ENCODE measurements at places on chromosomes 7 and 10.

DNA sequence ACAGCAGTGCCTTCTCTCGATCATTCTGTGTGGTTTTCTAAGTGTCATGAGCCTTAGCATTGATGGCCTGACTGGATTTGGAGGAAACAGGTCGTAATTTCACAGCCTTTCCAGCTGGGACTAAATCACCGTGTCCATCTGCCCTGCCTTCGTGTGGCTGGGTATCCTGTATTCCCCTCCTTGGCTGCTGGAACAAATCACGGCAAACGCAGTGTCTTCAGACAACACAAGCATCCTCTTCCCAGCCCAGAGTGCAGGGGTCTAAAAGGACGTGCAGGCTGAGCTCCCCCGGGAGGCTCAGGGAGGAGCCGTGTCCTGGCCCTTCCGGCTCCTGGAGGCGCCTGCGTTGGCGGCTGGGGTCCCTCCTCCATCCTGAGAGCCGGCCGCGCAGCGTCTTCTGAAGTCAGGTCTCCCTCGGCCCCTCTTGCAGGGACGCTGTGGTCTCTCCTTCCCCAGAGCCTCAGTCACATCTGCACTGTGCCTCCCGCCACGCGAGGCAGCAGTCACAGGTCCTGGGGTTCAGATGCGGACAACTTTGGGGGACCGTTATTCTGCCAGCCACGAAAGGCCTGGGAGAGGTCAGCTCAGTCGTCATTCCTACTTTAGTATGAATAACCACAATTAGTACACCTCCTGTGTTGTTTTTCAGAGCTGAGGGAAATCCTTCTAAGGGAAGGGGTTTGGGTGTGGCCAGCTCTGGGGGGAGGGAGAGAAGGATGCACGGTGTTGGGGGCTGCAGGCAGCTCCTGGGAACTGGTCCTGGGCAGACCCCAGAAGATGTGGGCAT lies 41.1 kb downstream of the FAM20C start:
- DNase-seq, result no peak

DNA sequence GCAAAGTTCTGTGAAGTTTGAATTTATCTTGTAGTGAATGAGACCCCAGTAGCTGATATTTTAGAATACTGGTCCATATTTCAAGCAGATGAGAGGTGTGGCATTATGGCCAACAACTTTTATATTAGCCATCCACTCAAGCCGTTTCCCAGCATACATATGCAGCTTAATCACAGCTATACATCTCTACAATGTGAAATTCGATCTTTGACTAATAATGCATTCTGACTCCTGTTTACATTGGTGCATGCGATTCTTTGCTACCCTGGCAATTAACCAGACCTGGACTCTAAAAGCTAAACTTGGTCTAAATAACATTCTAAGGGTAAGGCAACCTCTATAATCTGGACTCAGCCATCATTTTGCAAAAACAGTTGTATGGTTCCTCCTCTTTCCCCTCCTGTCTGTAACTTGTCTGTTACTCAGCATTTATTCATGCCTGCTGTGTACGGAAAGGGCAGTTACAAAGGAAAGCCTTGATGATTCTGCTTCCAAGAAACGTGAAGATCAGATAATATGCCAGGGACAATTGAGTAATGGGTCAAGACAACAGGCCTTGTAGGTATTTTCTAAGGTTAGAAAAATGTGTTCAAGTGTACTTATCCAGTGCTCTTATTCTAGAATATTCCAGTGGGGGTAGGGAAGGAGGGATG lies 50.6 kb downstream of the PNLIPRP2 start:
- DNase-seq, result no peak

GRCh38 chr10:124345521-124345920 lies 73.2 kb downstream of the OAT start:
- no peak for DNase-seq

- DNase-seq, result no peak
Observed at GRCh38 chr10:42422911-42423310, 215.5 kb downstream of the ZNF33B start.

GRCh38 chr7:40541336-40541735 lies 406.5 kb downstream of the SUGCT start:
- no peak for DNase-seq

DNA sequence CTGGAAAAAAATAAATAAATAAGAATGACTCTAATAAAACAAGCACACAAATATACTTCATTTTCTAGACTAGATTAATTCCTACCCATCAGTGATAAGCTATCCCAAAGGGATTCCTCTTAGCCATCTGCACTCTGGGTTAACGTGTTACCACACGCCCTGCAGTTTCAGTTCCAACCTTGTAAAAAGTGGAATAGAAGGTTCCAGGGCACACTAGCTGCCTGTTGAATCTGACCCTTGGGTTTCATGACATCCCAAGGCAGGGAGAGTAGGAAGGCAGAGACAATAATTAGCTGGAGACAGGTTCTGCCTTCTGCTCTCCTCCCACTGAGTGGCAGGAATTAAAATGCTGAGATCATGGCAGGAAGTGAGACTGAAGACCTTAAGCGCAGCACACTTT lies 33.5 kb downstream of the SLC37A3 start:
- no peak for DNase-seq

GRCh38 chr10:23158370-23158769 lies 33.7 kb upstream of the PTF1A start:
- DNase-seq, result peak; percentile 8

DNA sequence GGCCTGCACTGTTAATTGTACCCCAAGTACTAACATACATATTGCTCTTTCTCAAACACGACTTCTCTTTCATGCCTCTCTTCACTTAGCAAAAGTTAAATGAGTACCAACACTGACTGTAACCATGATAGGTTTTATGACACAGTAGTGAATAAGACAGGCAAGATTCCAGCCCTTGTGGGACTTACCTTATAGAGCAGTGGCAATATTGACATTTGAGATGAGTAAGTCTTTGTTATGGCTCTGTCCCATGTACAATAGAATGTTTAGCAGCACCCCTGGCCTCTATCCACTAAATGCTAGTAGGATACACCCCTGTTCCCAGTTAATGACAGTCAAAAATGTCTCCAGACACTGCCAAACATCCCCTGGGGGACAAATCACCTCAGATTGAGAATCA lies 11.9 kb upstream of the COL1A2 start:
- DNase-seq, result no peak

DNA sequence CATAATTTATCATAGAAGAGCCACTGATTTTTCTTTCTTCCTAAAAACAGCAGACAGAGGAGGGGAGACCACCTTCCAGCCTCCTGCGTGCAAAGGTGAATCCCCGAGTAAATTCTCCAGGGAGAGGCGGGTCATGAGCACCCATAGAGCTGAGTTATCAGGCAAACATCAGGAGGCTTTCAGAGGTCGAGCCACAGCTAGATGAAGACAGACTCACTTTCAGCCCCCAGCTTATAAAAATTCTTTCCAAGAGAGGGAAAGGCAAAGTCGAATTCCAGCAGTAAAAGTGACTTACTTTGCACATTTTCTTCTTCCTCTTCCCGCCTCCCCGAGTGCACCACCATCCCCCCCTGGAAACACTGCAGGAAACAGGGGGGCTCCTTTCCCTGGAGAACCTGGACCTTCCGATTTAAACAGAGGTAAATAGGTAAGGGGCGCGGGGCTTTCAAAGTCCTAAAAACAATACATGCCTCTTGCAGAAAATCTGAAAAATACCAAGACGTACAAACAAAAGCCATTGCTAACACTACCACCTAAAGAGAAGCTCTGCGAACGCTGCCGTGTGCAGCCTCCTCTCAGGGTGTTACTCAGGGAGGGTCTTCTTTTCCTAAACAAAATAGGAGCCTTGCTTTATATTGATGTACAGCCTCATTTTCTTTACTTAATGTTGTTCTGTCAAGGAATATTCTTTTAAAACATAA lies 163.8 kb downstream of the SVIL start:
- no peak for DNase-seq

- no peak for DNase-seq
Observed at GRCh38 chr7:100649826-100650565, 6.3 kb downstream of the ACTL6B start.

GRCh38 chr7:133275008-133275407 lies 22.1 kb downstream of the EXOC4 start:
- DNase-seq, result no peak

DNA sequence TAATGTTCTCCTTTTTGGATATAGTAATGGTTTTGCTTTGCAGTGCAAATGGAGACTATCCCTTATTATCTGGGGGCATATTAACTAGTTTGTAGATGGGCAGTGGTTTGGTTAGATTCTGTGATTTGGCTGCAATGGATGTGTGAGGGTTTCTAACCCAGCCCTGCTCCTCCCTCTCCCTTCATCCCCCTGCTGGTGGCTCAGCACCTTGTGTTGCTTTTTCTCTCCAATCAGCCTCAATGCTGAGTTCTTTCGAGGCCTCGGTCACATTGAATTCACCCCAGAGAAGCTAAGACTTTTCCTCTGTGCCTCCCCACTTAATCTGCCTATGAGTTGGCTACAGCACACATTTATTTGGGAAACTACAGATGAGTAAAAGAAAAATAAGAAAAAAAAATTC lies 120.0 kb downstream of the MALRD1 start:
- no peak for DNase-seq

DNA sequence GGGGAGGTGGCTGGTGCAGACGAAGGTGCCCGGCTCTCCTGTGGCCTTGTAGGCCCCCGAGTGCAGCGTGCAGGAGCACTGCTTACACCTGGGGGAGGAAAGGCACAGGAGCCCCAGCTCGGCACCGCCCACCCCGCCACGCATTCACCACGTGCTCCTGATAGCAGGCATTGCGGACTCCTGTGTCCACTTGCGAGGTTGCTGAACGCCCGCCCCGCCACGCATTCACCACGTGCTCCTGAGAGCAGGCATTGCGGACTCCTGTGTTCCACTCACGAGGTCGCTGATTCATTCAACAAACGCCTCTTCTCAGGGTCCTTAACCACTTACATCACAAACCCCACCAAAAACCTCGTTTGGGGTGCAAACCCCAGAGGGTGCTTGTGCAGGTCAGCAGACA lies 13.9 kb downstream of the MICALL2 start:
- no peak for DNase-seq

DNA sequence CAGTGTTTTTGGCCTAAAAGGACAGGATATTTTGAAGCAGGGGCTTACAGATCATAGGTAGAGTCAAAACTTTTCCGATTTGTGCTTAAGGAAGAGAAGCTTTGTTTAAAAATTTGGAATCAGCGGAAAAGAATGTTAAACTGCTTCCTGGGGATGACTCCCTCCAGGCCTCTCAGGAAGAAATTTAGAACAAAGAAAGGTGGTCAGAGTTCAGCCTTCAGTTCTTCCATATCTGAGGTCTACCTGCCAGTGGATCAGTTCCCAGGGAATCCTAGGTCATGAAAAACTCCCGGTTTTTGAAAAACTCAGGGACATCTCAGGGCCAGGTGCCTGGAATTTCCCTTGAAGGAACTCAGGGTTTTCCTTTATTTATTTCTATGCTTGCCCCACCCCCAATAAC lies 100.3 kb downstream of the MCU start:
- no peak for DNase-seq

- DNase-seq, result no peak
Observed at GRCh38 chr7:135799881-135800280, 51.3 kb upstream of the FAM180A start.

DNA sequence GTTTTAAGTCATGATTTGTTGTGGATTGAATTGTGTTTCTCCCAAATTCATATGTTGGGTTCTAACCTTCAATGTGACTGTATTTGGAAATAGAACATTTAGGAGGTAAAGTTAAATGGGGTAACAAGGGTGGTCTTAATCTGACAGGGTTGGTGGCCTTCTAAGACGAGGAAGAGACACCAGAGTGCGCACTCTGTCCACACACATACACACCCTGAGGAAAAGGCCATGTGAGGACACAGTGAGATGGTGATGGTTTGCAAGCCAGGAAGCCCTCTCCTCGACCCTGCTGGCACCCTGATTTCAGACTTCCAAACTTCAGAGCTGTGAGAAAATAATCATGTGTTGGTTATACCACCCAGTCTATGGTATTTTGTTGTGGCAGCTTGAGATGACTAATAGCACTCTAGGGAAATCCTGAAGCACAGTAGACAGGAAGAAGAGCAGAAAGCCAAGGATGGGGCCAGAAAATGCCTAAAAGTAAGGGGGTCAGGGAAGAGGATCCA lies 28.0 kb upstream of the SEM1 start:
- DNase-seq, result no peak

DNA sequence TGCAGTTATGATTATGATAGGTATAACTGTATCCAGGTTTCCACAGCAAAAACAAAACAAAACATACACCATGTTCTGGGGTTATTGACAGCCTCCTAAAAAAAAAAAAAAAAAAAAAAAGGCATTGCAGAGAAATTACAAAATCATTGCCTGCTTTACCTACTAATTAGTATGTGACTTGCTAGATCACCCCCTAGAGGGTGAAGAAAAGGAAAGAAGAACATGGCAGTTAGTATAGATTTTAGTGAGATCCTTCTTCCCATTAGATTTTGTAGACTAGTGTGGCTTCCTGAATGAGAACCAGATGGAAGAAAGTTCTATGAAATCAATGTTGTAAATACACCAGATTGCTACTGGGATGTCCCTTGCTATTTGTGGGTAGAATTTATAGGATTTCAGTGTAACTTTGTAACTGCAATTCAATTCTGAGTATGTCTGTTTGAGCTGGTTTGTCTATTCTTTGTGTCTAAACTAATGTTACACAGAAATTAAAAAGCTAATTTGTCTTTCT lies 24.0 kb upstream of the AGBL3 start:
- no peak for DNase-seq

DNA sequence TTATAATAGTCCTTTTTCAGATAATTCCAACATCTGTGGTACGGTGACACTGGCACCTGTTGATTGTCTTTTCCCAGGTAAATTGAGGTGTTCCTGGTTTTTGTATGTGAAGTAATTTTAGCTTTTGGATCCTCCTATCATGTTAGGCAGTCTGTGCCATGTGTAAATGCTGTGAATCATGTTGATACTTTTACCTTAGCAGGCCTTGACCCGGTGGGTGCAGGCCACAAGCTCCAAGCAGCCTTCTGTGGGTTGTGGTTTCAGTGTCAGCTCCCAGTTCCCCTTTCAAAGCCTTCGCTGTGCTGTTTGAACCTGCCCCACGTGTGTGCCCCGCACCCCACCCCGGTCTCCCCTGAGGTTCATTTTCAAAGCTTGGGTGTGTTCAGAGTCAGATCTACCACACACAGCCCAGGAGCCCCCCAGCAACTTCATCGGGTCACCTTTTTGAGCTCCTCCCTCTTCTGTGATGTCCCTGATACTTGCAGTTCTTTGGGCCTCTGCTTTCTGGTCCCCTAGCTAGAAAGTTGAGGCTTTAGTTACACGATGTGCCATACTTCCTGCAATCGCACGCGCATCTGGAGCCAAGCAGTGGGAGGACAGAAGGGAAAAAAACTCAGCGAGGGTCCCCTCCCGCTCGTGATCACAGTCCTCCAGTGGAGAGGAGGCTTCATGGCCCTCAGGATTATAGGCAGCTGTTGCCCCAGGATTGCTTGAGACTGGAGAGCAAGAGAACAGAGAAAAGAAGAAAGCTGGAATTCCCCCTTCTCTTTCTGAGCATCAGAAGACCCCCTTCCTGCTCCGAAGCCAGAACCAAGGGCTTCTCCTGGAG lies 8.7 kb upstream of the BHLHA15 start:
- no peak for DNase-seq

Data from NCI-H2107 (cell line).